ENCODE measurements at places on chromosomes 5 and 9. TPM values are rescaled to one million over a fixed set of nuclear protein-coding genes. Genes with fewer than 3 reads are reported as not detected.

Gene BTNL9
- 46.4 TPM for total RNA-seq

Gene NUTM2G
- not detected for total RNA-seq

Gene CBY3
- total RNA-seq = 0.65 TPM

Gene FGF1
- total RNA-seq = 0.55 TPM

DNA sequence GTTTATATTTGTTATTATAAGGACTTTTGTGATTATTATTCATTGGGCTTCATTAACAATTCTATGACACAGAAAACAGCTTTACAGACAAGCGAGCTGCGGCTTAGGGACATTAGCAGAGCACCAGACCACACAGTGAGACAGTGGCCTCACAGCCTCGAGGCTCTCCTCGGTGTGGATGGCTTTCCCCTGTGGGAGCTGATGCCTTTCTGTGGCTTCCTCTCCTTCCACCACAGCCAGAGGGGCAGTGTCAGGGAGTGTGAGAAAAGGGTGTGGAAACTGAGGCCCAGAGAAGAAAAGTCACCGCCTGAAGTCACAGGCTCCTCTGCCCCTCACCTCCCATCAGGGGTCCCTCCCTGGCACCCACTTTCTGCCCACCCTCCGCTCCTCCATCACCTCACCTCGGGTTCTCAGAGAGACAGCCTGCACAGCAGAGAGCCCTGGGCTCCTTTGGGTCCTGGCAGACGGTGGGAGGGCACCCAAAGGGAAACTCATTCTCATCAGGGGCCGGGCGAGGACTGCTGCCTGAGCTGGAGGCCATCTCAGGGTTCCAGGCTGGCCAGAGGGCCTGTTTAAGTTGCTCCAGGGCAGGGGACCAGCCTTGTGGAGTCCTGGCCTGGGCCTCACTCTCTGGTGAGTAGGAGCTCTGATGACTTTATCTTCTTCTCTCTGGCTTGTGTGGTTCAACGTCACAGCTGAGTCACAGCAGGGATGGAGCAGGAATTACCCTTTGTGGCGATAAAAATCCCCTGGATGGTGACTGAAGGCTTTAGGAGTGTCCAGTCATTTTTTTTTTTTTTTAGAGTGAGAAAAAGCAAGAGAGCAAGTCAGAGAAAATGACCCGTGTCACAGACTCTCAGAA is 830 bp downstream of the TRAF1 start:
- H3K4me3 ChIP-seq = no peak overlapping the region
- no peaks in the 10 kb centered on the region for H3K27me3 ChIP-seq
- peaks cover 2% of the 10 kb centered on the region for H3K4me1 ChIP-seq
- no peak overlapping the region for H3K27ac ChIP-seq
- no peaks in the 10 kb centered on the region for H3K36me3 ChIP-seq
- DNase-seq = no peak

DNA sequence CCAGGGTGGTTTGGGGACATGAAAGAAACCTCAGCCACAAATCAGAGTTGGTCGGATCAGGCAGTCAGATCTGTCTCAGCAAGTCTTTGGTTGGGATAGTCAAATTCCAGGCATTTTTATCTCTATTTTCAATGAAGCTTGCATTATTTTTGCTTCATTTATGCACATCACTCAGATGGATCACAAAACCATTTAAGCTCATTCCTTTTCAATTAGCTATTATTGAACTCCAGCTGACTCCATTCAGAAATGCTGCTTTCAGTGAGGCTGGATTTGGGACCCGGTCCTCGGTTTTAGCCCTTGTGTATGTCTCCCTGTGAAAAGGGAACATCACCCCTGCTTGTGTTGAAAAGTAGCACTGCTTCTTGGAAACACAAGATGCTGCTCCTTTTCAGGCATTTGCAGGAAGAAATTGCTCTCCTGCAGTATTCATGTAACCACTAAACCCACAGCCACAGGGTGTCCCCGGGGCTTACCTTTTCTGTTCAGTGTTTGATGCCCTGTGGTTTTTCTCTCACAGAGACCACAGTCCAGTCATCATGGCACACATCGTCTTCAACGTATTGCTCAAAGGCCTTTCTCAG is 232.9 kb downstream of the NFIB start:
- H3K4me3 ChIP-seq = no peak overlapping the region
- no peaks in the 10 kb centered on the region for H3K36me3 ChIP-seq
- no peaks in the 10 kb centered on the region for H3K4me1 ChIP-seq
- H3K27ac ChIP-seq = no peak overlapping the region
- DNase-seq = no peak

GRCh38 chr9:96115836-96116235 is 186.1 kb downstream of the HSD17B3 start:
- no peaks in the 10 kb centered on the region for H3K27me3 ChIP-seq
- DNase-seq = no peak
- no peaks in the 10 kb centered on the region for H3K36me3 ChIP-seq
- H3K4me1 ChIP-seq = no peaks in the 10 kb centered on the region

DNA sequence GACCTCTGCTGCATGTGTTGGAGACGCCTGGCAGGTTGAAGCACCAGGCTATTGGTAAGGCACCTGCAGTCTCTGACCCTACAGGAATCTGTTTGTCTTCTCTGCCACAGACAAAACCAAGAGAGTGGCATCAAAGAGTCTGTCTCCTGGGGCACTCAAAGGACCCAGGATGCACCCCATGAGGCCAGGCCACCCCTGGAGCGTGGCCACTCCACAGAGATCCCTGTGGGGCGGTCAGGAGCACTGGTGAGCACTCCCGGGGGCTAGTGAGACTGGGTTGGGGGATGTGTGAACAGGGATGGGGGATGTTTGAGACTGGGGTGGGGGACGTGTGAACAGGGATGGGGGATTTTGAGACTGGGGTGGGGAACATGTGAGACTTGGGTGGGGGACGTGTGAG is 240.3 kb downstream of the CACNA1B start:
- H3K27ac ChIP-seq = no peak overlapping the region
- no peak overlapping the region for H3K4me3 ChIP-seq
- H3K36me3 ChIP-seq = no peaks in the 10 kb centered on the region
- H3K27me3 ChIP-seq = no peaks in the 10 kb centered on the region
- no peaks in the 10 kb centered on the region for H3K4me1 ChIP-seq

All from ovary (tissue), 10 donors.